Regular cardiac myocyte (primary cell): ENCODE measurements at places on chromosomes 1 and 21. TPM values are rescaled to one million over a fixed set of nuclear protein-coding genes. Genes with fewer than 3 reads are reported as not detected.

Gene LRRC38
- total RNA-seq, result 0.28 and 0.77 TPM in 2 replicates

Gene MYCL
- 0.58 and 2.3 TPM in 2 replicates for total RNA-seq

Gene LYPD8
- total RNA-seq, result 0.28 TPM in 1 of 2 replicates, not detected in the other

Gene PLA2G2D
- not detected in 2 replicates for total RNA-seq
